Activated CD4-positive, alpha-beta memory T cell treated with anti-CD3 and anti-CD28 coated beads, Interleukin-2, amount 10 ng/mL, durations not matched to agents 7 days and 5 days (primary cell): ENCODE measurements at places on chromosomes 2 and 18.
A peak's percentile ranks its signal among the peaks of the same experiment; 100 is the strongest.

GRCh38 chr18:199214-199613 lies 40.9 kb downstream of the USP14 start:
- DNase-seq: no peak

DNA sequence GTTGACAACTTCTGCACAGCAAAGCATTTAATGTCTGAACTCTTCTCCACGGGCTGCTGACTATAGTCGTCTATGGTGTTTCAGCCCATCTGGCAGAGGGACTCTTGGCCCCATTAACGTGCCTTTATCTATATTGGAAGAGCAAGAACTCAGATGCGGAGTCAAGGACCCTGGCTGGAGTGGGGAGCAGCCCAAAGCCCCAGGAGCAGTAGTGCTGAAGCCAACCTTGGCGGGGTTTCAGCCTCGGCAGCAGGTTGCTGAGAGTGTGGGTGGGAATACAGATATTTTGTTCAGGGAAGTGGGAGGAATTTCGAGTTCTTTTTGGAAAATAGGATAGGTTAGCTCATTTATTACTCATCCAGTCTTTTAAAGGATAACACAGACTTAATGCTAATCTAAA lies 34.2 kb downstream of the TMEM17 start:
- no peak for DNase-seq

DNA sequence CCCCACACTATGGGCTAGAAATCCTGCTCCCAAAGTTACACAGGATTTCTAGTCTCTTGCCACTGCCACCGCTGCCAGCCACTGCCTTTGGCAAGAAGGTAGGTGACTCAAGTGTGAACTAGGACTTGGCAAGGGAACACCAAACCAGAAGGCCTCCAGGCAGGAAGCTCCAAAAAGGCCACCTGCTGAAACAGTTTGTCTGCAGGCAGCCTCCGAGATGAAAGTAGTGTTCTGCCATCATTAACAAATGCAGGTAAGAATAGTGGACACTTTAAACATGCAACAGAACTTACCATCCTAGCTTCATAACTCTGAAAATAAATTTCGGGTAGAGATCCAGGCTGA lies 3.9 kb downstream of the ANKRD44 start:
- peak; percentile 55 for DNase-seq

DNA sequence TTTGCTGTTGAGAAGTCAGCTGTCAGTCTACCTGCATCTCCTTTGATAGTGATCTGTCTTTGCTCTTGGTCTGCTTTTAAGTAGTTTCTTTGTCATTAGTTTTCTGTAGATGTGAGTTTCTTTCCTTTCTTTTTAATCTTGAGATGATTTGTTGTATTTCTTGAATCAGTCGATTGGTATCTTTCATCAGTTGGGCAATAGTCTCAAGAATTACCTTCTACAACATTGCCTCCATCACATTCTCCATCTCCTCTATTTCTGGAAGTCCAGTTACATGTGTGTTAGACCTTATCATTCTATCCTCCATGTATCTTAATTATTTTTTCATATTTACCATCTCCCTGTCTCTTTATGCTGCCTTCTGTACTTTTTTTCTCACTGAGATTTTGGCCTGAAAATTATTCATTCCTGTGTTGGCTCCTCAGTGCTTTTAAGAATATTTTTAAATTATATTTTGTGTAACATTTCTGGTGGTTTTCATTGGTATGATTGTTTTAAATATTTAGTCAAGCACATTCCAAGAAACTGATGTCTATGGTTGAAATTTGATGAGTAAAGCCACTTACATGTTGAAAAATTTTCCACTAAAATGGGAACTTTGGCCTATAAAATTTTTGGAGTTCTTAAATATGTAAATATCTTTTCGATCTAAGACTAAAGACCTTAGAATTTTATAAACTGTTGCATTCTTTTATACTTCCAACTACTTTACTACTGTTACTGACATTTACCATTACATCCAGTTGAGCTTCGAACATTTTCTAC lies 239.5 kb upstream of the MGAT5 start:
- DNase-seq: no peak

DNA sequence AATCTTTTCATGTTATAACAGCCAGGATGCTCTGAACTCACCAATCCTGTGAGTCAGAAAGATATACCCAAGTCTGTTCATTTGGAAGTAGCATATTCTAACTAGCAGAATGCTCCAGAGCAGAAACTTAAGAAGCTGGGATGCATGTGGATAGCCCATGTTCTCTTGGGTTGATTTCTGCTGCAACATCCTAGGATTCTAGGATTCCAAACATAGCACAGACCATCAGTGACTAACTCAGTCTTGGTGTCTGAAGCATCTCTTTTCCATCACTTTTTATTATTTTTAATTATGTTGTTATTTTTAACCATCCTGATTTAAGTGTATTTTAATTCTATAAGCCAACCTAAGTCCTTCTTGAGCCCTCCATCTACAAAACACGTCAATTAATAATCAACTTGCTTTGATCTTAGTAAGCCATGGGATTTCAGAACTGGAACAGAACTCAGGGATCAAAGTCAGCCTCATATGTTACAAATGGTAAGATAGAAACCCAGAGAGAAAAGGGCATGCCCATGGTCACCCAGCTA lies 85.4 kb downstream of the OSR1 start:
- no peak for DNase-seq

DNA sequence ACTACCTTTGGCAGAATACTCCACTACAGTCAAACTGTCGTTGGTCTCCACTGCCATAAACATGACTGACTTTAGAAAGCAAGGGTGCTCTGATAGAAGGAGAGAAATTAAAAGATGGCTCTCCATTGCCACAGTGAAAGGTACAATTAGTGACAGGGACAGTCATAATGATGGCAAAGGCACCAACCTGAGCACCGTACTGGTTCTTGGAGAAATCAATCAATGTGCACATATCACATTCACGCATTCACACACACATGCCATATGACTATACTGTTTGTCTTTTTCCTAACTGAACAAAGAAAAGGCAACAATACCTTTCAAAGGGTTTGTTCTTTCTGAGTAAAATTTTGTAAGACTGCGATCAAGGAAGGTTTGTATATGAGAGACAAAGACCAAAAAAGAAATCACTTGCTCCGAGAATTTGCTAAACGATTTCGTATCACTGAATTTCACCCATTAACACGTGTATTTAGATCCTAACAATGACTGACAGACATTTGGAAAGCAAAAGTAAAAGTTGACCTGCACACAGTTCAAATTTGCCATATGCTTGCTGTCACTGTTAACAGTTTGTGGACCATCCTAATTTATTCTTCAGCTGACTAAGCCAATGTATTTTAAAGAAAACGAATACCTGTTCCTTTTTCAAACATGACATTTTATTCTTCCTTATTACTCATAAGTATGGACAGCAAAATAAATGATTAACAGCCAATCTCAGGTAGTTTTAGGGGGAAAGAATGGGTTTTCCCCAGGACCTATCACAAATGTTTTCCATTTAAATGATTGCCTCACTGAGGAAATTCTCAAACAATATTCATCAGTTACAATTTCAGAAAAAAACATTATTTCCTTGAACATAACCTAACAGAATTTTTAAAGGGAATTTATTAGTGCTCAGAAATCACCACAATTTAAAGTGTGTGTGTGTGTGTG lies 644.4 kb downstream of the ZEB2 start:
- DNase-seq: no peak

DNA sequence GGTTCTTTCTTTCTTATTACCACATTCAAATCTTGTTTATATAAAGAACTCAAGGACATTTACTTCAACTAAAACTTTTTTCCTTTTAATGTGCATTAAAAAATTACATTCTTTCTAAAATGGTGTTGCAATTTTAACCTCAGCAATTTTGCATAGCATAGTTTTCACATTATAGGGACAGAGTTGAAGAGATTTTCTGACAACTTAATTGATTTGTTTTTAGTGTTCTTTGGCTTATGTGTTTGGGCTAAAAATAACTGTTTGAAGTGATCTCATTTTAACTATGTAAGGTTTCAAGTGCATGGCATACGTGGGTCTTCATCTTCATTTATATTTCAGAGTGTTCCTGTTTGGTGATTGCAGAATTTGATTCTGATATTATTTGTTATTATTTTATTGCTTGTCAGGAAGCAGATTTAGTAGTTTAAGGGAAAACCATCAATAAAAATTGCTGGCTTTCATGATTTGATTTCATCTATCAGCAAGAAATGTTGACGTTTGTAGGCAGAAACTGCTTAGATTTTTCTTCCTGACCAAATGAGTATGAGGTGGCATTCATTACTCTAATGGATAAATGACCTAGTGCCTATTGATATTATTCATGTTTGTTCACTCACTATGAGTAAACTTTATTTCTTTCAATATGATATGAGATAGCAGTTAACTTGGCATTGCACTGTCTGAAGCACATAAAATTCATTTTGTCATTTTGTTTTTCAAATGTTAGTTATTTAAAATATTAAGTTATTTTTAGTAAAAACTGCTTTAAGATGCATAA lies 398.4 kb downstream of the NUP35 start:
- DNase-seq: no peak

DNA sequence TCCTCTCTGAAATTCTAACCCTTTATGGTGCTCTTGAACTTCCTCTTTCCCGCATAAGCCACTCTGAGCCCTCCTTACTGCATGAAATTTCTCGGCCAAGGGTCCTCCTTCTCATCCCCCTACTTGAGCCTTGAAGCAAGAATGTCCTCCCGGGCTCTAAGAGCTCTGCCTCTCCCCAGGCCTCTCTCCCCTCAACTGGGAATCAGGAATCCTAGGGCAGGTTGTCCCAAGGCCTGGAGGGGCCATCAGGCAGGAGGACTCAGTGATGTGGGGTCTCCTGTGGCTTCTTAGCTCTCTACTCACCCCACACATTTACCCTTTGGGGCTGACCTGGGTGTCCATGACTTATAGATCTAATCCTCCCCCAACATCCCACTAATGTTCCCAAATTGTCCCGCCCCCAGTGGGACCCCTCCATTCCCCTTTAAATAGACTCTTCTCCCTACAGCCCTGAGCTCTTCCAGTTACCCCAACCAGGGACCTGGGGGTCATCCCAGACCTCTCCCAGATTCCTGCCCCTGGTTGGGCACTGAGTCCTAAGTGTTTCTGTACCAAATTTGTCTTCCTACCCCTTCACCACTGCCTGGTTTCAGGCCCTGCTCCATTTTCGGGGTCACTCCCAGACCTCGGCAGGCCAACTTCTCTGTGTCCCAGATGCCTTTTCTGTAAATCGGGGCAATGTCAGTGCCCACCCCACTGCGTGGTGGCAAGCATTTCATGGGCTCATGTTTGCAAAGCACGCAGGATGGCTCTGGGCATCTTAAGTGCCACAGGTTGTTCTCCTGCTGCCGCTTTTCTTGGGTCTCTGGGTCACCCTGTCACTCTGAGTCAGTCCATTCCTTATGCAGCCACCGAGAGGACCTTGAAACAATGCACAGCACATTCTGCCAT lies 171.2 kb downstream of the ASB1 start:
- no peak for DNase-seq

DNA sequence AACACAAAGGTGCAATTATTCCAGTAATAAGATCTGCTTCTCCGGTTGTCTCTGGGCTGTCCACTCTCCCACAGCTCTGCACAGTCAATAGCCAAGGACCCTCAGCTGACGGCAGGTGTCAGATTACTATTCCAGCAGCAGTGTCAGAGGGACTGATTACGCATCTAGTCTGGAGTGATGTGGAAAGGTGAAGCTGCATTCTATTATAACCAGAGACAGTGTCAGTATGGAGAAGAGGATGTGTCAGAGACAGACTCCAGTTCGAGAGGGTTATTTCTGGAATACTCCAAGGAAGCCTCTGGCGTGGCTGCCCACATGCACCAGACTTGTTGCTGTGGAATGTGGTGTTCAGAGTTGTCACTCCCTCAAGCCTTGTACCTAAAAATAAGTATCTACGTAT lies 163.6 kb upstream of the TMEM200C start:
- DNase-seq: no peak

- DNase-seq: peak; percentile 73
Measured at GRCh38 chr2:229800997-229801754, 86.8 kb upstream of the DNER start.

DNA sequence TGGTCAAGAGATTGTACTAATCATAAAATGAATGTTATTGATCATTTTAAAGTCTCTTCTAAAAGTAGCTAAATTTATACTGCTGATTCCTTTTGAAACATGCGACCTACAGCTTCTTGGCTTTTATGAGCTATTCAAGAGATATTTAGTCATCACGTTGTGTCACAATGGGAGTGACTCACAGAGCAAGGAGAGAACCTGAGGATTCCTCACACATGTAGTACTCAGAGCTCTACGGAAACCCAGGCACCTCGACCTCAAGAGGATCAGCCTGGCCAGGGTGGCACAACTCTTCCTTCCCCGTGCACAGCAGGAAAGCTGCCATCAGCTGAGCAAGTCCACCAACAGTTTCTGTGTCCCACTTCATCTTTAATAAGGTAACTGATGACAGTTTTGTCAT lies at the start of gene DHRS9:
Gene DHRS9, plus strand, starts transcription at position 223 of the 400 bp plus-strand sequence. CDS start 12,019 bp downstream, outside the sequence.
- DNase-seq: no peak

GRCh38 chr2:16100006-16100405 lies 159.7 kb downstream of the MYCN start:
- no peak for DNase-seq

DNA sequence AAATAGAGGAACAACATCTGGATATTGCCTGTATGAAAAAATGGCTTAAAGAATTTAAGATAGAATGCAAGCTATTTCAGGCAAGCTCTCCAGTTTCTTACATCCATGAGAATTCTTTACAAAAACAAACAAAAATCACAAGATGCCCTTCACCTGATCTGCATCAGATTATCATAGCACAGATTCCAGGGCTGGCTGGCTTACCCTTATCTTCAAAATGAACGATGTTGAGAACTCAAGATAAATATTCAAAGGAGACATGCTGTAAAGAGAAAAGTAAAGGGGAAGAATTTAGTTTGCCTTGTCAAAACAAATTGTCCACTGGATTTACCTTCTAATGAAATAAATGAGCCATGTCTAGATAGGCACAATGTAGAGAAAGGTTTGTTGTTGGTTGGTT lies 18.7 kb upstream of the SLC40A1 start:
- no peak for DNase-seq

GRCh38 chr2:30193104-30193681 lies 38.1 kb upstream of the LBH start:
- DNase-seq: no peak

DNA sequence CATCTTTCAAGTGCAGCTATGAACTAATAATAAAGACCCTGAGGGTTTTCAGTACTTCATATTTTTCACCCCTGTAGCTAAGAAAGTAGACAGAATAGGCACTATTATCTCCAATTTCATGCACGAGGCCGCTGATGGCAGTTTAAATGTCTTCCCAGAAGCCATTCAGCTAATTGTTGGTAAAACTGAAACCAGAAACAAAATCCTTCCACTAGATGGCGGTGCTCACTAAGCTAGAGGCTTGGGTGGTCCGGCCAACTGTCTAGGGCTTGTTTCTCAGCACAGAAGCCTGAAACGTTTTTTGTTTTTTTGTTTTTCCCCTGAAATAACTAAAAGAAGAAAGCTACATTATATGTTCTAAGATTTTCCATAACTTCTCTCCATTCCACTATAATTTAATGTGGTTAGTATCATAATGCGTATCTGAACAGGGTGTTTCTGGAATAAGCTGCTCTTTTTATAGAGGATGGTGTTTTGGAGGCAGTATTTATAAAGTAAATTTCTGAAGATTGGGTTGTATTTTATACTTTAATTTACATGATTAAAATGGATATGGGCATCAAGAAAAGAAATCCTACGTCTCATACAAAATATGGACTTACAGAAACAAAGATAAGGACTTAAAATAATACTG lies 159.4 kb downstream of the PIK3C3 start:
- peak; percentile 61 for DNase-seq

- peak; percentile 75 for DNase-seq
Measured at GRCh38 chr2:237474931-237475703, 11.9 kb upstream of the MLPH start.
